ENCODE measurements at places on chromosomes 1 and 21.

DNA sequence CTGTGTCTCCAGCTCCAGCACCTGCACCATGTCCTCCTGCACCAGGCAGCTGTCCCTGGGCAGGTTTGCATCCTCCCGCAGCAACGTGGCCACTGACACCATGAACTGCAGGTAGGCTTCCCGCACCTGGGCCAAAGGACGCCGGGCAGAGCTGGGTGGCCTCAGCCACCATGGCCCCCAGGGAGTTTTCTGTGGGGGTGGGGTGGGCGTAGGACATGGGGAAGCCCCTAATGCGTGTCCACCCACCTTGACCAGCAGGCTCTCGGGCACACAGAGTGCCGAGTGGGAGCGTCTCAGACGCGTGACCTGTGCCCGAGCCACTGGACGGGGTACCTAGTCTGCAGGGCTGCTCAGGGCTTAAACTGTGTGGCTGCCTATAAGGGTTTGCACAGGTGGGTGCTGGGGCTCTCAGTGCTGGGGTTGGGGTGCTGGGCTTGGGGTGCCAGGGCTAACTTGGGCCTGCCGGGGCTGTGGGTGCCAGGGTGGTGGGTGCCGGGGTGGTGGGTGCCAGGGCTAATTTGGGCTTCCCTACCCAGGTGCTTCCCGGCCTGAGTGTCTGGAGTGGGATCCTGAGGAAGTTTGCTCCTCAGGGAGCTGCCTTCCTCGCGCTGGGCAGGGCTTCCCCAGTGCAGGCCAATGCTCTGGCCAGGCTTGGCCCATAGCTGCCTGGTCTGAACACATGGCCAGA, 17.7 kb downstream of the PRXL2B start:
- DNase-seq: no peak

GRCh38 chr1:186854102-186854501, 25.4 kb downstream of the PLA2G4A start:
- no peak for DNase-seq

- no peak for DNase-seq
Observed at GRCh38 chr1:218986816-218987215, 186.9 kb upstream of the LYPLAL1 start.

DNA sequence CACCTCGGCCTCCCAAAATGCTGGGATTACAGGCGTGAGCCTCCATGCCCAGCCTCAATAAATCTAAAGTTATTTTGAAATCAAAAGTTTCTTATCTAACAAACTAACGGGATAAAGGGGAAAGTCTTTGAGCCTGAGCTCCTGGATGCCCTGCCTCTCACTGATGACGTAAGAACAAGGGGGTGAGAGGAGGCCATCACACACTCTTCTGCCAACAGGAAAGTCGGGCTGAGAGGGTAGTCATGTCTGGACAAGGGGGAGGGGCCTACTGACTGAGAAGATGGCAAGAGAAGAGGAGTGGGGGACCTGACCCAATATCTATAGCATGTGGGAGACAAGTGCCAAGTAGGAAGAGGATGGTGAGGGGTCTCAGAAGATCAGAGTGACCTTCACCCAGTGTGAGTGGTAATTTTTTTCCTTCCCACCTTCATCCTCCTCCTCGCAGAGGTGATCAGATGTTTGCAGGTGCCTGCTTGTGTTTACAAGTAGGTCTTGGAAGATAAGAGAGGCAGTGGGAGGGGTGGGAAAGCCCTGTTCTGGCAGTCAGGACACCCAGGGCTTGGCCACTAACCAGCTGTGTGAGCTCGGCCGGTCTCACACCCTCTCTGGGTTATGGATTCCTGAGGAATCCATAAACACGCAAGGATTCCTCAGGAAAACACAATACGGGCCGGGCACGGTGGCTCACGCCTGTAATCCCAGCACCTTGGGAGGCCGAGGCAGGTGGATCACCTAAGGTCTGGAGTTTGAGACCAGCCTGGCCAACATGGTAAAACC, 9.6 kb downstream of the UQCRHL start:
- peak; percentile 36 for DNase-seq

Measured in astrocyte (in vitro differentiated cells and primary cell).